ENCODE measurements at places on chromosomes 12 and 14. TPM values are rescaled to one million over a fixed set of nuclear protein-coding genes. Genes with fewer than 3 reads are reported as not detected.

GRCh38 chr12:91215940-91216454 lies 33.4 kb upstream of the DCN start:
- no peaks in the 10 kb centered on the region for H3K36me3 ChIP-seq
- H3K27ac ChIP-seq, result no peak overlapping the region
- DNase-seq, result no peak
- no peaks in the 10 kb centered on the region for H3K4me1 ChIP-seq

The FSCB gene
- 1.2 TPM for total RNA-seq

GRCh38 chr12:53995378-53996239 lies 4.4 kb upstream of the HOXC9 start:
- H3K4me1 ChIP-seq, result peaks cover 36% of the 10 kb centered on the region
- no peaks in the 10 kb centered on the region for H3K36me3 ChIP-seq
- peaks cover 50% of the 10 kb centered on the region for H3K27me3 ChIP-seq
- H3K27ac ChIP-seq, result no peak overlapping the region

The LGR5 gene
- total RNA-seq, result 1.8 TPM

DNA sequence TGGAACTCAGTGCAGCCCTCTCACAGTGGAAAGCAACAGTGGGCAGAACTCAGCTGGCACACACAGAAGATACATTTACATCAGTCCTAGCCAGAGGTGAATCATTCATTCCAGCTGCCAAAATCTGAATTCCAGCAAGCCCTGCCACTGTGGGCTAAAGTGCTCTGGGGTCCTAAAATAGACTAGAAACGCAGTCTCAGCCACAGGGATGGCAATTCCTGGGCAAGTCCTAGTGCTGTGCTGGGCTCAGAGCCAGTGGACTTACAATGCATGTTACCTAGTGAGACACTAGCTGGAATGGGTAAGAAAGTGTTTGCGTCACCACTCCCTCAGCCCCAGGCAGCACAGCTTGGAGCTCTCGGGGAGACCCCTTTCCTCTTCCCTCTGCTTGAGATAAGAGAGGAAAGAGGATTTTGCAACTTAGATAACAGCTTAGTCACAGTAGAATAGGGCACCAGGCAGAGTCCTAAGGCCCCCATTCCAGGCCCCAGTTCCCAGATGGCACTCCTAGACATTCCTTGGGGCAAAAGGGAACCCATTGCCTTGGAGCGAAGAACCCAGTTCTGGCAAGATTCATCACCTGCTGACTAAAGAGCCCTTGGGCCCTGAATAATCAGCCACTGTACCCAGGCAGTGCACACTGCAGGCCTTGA lies 592.9 kb downstream of the FSCB start:
- no peak for DNase-seq
- H3K27me3 ChIP-seq, result no peaks in the 10 kb centered on the region
- H3K4me1 ChIP-seq, result no peaks in the 10 kb centered on the region
- H3K27ac ChIP-seq, result no peak overlapping the region
- no peaks in the 10 kb centered on the region for H3K36me3 ChIP-seq

All from thoracic aorta (tissue), 2 donors.